Peyer's patch (tissue), 4 donors: ENCODE measurements at places on chromosomes 7 and 10. TPM values are rescaled to one million over a fixed set of nuclear protein-coding genes. Genes with fewer than 3 reads are reported as not detected.

The ACTR3C gene
- 69.8 TPM for total RNA-seq

The ARHGAP22 gene
- total RNA-seq = not detected

The WIPF3 gene
- 0.83 TPM for total RNA-seq

The PGAM2 gene
- total RNA-seq = not detected

The DCLRE1C gene
- 17.3 TPM for total RNA-seq

The CREB5 gene
- 17.0 TPM for total RNA-seq

- H3K4me3 ChIP-seq = no peak overlapping the region
- H3K36me3 ChIP-seq = no peaks in the 10 kb centered on the region
- DNase-seq = no peak
- peak overlapping the region; percentile 11 for H3K27ac ChIP-seq
- no peaks in the 10 kb centered on the region for H3K27me3 ChIP-seq
These were observed 114.8 kb downstream of the FAM53B start for GRCh38 chr10:124629415-124629814.

GRCh38 chr10:131211965-131212619 lies 99.4 kb downstream of the TCERG1L start:
- no peak overlapping the region for H3K4me3 ChIP-seq
- no peaks in the 10 kb centered on the region for H3K27me3 ChIP-seq
- H3K27ac ChIP-seq = no peak overlapping the region
- H3K36me3 ChIP-seq = no peaks in the 10 kb centered on the region

DNA sequence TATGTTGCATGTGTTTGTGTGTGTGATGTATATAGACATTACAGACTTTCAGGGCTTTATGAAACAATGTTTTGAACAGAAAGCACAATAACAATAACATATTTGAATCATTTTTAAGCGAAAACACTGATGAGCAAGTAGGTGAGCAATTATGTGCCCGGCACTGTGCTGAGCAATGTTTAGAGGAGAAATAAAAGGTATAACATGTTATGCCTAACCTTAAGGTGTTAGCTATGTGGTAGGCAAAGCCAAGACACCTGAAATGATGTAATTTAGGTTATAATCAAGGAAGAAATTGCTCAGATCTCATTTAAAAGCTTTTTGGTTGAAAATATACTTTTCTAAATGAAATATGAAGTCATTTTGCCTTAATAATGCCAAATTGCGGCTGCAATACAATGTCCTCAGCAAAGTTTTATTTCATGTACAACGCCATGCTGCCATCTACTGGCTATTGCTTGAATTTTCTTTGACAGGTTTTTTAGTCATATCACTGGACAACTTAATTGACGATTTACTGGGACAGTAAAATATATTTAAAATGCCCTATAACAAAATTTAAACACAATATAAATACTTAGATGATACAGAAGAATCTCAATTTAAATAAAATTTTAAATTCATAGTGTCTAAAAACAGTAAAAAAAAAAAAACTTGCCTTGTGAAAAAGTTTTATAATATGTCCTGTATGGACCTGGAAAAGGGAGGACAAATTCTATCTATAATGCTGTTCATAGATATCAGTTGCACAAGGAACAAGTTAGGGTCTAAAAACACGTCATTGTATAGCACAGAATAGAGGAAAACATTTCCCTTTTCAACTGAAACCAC lies 131.1 kb upstream of the CDK1 start:
- H3K27me3 ChIP-seq = no peaks in the 10 kb centered on the region
- H3K27ac ChIP-seq = no peak overlapping the region
- H3K36me3 ChIP-seq = no peaks in the 10 kb centered on the region
- no peak for DNase-seq
- no peak overlapping the region for H3K4me3 ChIP-seq

DNA sequence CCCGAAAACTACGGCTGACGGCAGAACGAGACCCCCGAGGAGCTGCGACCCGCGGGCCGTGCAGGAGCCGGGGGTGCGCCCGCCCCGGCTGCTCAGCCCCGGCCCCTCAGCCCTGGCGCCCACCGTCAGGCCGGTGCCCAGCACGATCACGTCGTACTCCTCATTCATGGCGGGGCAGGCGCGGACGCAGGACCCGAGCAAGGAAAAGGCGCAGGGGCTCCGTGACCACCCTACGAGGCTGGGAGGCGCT lies 218 bp downstream of the GDI2 start:
- peaks cover 22% of the 10 kb centered on the region for H3K4me1 ChIP-seq
- no peak for DNase-seq
- H3K27ac ChIP-seq = peak overlapping the region; percentile 99
- no peaks in the 10 kb centered on the region for H3K36me3 ChIP-seq
- H3K27me3 ChIP-seq = no peaks in the 10 kb centered on the region
- peak overlapping the region; percentile 86 for H3K4me3 ChIP-seq

DNA sequence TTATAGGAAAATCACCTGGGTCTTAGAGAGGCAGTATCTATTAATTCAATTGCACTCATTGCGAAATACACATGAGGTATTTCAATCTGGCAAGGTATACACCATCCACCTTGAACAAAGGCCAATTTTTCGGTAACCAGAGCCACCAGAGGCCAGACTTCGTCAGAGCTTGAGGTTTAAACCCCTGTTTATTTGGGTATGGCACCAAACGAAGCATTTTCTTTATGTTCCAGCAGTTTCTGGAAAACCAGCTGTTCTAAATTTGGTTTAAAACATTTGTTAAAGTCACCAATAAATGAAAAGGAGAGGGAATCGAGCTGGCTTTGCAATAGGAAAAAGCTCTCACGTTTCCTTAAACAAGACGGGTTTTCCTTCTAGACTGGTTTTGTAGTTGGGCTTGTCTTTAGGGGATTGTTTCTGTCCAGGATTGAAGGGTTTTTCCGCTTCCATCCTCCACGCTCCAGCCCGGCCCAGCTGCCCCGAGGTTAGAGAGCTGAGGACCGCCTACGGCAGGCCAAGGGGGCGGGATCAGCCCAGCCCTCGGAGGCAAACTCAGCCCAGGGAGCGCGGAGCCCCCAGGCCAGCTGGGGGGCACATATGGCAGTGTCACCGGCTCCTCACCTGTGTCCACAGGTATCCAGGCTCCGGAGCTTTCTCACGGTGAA lies 539.4 kb upstream of the MGMT start:
- H3K36me3 ChIP-seq = no peaks in the 10 kb centered on the region
- no peaks in the 10 kb centered on the region for H3K27me3 ChIP-seq
- H3K27ac ChIP-seq = no peak overlapping the region
- DNase-seq = no peak
- no peak overlapping the region for H3K4me3 ChIP-seq

DNA sequence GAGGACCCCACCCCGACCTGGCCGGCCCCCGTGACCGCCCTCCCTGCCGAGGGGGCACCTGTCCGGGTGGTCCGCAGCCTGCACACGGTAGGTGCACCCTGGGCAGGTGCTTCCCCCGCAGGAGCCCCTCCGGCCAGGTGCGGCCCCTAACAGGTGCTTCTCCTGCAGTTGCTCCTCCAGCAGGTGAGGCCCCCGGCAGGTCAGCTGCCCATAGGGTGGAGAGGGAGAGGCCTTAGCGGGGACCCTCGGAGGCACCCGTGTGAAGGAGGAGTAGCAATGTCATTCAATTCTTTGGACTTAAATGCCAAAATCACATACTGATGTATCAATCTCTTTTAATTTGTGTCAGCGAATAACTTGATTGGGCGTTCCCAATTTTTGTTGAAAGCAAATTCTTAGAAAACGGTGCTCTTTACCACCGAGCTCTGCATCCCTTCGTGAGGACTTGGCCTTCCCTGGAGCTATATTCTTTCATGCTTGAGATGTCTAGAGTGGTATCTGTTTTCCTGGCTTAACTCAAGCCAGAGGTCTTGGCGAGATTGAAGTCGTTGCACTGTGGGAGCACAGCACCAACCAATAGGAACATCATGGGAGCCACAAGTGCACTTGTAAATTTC lies 738 bp upstream of the NCAPG2 start:
- peak overlapping the region; percentile 82 for H3K4me3 ChIP-seq
- H3K36me3 ChIP-seq = no peaks in the 10 kb centered on the region
- H3K4me1 ChIP-seq = no peaks in the 10 kb centered on the region
- DNase-seq = no peak

GRCh38 chr10:22489975-22490374 lies 144.7 kb downstream of the SPAG6 start:
- no peaks in the 10 kb centered on the region for H3K4me1 ChIP-seq
- H3K36me3 ChIP-seq = no peaks in the 10 kb centered on the region
- DNase-seq = no peak
- H3K27me3 ChIP-seq = no peaks in the 10 kb centered on the region

DNA sequence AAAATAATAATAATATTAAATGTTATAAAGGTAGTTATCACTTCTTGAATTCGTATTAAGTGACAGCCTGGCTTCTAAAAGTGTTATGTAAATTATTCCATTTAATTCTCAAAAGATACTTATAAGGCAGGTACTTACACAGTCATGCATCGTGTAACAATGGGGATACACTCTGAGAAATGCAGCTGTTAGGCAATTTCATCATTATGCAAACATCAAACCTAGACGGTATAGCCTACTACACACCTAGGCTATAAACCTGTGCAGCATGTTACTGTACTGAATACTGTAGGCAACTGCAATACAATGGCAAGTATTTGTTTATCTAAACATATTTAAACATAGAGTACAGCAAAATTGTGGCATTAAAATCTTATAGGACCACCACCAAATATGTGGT lies 1.5 kb downstream of the IFIT1 start:
- H3K4me3 ChIP-seq = no peak overlapping the region
- H3K4me1 ChIP-seq = peaks cover 9% of the 10 kb centered on the region
- H3K27me3 ChIP-seq = no peaks in the 10 kb centered on the region
- DNase-seq = no peak

DNA sequence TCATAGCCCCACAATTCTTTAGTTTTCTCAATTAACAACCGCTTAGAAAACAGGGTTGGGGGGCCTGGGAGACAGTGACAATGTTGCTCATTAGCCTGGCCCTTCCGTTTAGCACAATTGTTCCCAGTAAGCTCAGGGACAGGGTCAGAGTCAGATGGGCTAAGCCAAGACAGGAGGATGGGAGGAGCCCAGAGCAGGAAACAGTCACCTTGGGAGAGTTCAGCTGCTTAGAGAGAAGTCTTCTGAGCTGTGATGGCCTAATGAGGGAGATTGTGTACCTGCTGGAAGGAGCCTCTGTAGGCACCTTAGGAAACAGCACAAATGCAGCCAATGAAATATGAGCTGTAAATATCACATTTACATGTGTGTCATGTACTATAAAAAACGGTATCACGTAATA lies 35.9 kb downstream of the SVOPL start:
- no peaks in the 10 kb centered on the region for H3K4me1 ChIP-seq
- no peak overlapping the region for H3K4me3 ChIP-seq
- H3K27ac ChIP-seq = no peak overlapping the region

- peak overlapping the region; percentile 19 for H3K27ac ChIP-seq
- no peak for DNase-seq
- no peaks in the 10 kb centered on the region for H3K4me1 ChIP-seq
- no peaks in the 10 kb centered on the region for H3K36me3 ChIP-seq
- no peaks in the 10 kb centered on the region for H3K27me3 ChIP-seq
These were observed 103.8 kb downstream of the ARID5B start for GRCh38 chr10:62005281-62005680.
